ENCODE measurements at places on chromosomes 11 and 22.

- DNase-seq, result no peak
These were observed 6.3 kb downstream of the FDX1 start for GRCh38 chr11:110435780-110436717.

DNA sequence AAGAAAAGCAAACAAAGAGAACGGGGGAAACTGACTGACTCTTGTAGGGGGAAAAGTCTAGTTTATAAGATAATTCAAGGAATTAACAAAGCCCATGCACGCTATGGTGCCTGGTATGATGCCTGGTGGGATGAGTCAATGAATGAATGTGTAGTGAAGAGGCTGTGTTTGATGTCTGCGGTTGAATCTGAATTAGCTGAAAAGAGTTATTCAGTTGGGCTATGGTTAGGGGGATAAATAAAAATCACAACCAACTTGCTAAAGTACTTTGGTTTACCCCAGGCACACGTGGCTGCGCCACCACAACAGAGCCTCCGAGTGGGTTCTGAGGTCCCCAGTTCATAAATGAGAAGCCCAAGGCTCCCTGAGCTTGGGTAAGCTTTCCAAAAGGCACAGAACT lies 369.3 kb upstream of the SYN3 start:
- no peak for DNase-seq

DNA sequence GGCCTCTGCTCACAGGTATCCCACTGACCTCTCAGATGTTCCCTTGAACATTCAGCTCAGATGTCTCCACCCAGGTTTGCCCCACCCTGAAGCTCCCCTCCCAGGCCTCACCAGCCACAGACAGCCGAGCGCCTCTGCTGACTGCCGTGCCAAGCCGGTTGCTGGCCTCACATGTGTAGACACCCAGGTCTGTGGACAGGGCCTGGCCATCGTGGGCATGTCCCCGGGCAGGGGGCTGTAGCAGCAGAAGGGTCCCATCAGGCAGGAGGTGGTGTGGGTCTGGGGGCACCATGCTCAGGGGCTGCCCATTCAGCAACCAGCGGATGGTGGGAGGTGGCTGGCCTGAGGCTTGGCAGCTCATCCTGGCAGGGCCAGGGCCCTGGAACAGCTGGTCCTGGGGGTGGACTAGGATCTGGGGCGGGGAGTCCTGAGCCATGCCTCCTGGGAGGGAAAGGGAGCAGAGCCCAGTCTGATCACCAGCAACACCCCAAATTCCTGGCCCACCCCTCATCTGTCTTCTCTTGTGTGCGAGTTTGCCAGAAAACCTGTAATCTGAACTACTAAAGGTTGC lies 759 bp downstream of the ROBO4 start:
- DNase-seq, result no peak

- DNase-seq, result no peak
These were observed 37.1 kb upstream of the EHF start for GRCh38 chr11:34583818-34584217.

DNA sequence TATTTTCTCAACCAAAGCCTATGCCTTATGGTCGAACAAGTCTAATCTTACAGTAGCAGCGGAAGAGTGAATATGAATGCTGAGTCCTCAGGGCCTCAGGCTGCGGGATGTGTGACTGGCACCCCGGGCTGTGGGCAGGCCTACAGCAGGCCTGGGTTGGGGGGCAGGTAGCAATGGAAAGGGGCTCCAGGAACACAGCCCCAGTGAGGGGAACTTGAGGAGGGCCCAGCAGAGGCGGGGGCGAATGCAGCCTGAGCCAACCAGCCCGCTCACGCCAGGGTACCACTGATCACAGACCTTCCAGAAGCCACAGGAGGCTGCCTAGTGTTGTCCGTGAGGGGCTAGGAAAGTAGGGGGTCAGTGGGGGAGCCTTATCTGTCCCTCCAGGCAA lies 11.3 kb upstream of the CD5 start:
- DNase-seq, result no peak

DNA sequence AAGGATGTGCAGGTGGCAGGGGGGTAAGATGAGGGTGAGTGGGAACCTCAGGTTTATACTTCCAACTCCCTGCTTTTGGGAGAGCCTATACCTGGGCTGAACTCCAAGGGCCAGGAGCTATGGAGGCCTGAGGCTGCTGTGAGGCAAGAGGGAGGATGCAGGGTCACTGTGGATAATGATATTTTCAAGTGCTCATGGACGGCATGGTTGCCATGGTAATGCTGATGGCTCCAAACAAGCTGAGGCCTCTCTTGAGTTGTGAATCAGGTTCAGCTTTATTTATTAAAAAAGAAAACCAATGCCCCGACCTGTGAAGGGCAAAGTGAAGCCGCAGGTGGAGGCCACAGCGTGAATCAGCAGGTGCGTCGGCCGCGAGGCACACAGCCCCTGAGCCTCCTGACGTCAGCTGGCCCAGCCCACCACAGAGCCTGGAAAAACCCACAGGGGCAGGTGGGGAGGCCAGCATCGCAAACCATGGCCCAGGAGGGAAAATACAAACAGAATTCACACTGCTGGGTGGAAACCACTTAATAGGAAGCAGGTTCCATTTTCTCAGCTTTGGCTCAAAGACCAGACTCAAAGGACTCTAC lies 17.4 kb upstream of the CREB3L1 start:
- DNase-seq, result no peak

GRCh38 chr22:29080106-29080975 lies 7.5 kb downstream of the KREMEN1 start:
- DNase-seq, result no peak

- no peak for DNase-seq
These were observed 431.2 kb downstream of the METTL15 start for GRCh38 chr11:28539239-28540030.

GRCh38 chr11:36454941-36455631 lies 55.0 kb downstream of the TRAF6 start:
- DNase-seq, result peak; percentile 28

GRCh38 chr11:20097319-20098221 lies 62.7 kb downstream of the DBX1 start:
- no peak for DNase-seq

DNA sequence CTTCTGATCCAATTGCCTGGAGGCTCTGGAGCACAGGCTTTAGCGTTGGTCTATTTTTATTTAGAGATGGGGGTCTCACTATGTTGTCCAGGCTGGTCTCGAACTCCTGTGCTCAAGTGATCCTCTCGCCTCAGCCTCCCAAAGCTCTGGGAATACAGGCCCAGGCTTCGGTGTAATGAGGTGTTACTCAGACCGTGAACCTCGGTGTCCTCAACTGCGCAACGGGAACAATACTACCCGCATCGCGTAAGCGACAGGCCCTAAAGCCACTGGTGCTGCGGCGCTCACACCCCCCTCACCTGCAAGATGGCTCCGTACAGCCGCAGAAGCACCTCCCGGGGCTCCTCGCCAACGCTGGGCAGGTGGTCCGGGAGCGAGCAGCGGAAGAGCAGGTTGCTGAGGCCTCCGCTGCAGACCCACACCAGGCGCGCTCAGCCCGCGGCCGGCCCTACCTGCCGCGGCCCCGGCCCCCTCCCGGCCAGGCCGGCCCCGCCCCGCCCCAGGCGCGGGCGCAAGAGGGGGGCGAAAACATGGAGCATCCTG lies 628 bp downstream of the CHKB start:
- DNase-seq, result no peak

GRCh38 chr11:14248580-14248981 lies 110.4 kb downstream of the RRAS2 start:
- DNase-seq, result peak; percentile 16

DNA sequence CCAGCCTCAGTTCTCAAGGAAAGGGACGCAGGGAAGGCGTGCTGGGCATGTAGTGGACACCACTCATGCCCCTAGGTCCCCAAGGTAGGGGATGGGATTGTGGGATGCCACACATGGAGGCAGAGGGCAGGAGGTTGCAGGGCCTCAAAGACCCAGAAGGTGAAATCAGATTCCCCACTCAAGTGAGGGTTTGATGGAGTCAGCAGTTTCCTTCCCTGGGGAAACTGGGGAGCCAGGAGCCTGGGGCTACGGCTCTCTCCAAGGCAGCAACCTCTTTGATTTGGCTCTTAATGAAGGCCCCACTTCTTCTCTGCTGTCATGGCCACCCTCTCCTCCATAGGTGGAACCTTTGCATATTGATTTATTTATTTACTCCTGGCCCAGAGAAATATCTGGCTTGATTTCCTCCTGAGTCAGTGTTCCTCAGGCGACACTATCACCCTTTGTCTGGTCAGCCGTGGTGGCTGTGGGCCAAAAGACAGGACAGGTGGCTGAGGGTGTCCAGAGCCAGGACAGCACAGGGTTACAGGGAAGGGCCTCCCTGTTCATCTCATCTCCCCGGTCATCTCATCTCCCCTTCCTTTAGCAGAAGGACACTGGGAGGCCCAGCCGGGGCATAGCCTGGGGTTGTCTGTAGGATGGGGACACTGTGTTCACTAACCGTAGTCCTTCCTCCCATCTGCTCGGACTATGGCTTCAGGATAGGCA lies 9.6 kb downstream of the GNAZ start:
- no peak for DNase-seq

- DNase-seq, result no peak
These were observed 354.8 kb downstream of the ETS1 start for GRCh38 chr11:128232588-128232987.

DNA sequence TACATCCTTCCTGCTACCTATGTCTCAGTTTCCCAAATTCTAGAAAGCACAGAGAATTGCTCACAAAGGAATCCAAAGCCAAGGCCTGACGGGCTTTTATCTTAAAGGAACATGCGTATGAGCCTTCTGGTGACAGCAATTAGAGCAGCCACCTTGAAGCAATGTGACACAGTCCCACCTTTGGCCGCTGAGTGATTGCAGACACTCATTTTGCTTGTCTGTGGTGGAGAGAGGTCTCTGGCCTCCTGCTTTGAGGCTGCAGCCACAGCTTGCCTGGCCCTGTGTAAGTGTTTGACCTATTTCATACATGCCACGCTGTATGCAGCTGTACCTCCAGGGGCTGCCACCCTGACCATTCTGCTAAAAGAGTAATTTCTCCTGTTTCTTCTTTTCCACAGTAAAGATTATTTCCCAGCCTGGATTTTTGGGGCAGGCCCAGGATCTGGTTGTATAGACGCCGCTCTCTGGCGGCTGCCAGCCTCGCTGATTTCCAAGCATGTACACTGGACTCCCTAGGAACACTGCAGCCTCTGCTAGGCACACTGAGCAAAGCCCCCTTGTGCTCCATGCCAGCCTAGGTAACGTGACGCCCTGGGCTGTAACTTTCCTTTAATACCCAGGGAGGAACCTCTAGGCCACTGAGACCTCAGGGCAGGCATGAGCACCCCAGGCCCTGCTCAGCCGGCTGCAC lies 1.1 kb upstream of the TMA7B start:
- no peak for DNase-seq

DNA sequence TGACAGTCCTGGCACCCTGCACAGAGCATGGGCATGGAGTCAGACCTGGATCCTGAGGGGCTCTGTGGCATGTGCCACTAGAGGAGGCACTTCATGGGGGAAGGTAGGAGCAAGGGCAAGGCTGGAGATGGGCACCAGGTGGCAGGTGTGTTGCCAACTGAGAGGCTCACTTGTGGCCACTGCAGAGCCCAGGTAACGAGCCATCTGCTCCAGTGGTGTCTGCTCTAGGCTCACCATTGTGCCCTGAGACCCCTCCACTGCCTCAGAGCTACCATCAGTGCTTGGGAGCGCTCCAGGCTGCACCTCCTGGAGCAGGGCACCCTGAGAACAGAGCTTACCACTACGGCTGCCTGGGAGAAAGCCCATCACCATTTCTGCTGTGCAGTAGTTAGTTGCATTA lies 1.3 kb upstream of the ZDHHC8 start:
- no peak for DNase-seq

- DNase-seq, result no peak
These were observed 74.4 kb downstream of the DBX1 start for GRCh38 chr11:20085918-20086317.

DNA sequence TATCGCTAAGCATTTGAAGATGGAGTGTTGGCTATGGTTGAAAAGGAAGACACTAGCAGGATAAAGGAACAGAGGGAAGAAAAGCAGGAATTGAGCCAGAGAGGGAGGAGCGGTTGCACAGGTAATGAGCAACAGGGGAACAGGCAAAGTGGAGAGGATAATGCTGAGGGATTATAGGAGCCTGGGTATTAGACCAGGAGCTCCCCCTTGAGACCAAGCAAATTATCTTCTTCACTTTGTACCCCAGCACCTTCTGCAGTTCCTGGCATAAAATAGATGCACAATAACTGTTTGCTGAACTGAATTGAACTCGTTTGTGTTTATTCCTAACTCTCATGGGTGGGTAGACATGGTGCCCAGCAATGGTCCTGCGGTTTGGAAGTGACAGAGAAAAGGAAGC lies 54.6 kb upstream of the OR5P2 start:
- DNase-seq, result no peak

- no peak for DNase-seq
These were observed 24.0 kb downstream of the KMT5B start for GRCh38 chr11:68189082-68189481.

GRCh38 chr11:86138958-86139357 lies 70.1 kb upstream of the PICALM start:
- DNase-seq, result no peak

DNA sequence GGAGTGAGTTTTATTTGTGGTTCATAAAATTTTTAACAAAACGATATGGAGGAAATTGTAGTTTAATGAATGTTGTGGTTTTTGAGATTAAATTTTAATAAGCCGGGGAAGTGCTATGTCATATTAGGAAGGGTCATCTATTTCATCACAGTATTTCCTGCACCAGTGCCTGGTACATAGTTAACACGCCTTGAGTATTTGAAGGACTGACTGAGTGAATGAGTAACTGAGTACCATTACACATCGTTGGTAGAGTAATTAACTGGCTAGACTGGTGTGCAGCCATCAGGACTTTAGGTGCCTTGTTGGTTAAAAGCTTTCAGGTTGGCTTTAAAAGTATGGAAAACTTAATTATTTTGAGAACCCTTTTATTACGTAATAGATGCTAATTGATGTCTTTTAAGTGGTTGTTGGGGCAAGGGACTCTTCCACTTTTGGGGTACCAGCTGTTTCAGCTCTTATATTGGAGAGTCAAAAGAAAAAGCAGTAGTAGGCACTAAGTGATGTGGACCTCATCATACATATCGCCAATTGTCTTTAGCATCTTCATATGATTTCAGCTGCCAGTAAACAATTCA lies 101.8 kb downstream of the DDX10 start:
- no peak for DNase-seq

- DNase-seq, result no peak
These were observed 230.2 kb downstream of the NTM start for GRCh38 chr11:131600628-131601027.

- DNase-seq, result no peak
These were observed 85.7 kb downstream of the CSNK2A3 start for GRCh38 chr11:11267312-11267711.

GRCh38 chr11:32751381-32751780 lies 43.1 kb downstream of the CCDC73 start:
- no peak for DNase-seq

DNA sequence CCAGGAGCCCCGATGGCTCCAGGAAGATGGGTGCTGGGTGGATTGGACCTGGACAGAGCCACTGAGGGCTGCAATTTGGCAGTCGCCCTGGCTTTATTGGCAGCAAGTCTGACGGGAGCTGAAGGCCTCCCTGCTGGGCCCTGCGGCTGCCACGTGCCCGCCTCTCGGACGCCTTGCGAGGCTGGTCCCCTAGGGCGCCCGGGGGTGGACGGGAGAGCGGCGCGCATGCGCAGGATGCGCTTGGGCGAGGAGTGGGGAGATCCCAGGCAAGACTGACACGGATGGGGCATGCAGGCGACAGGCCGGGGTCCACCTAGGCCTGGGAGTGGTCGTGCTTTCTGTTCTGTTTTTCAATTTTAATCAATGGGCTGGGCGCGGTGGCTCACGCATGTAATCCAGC lies 150.0 kb downstream of the ADAMTS15 start:
- no peak for DNase-seq

All from nephron progenitor cell (in vitro differentiated cells).